Ovary (tissue), 10 donors: ENCODE measurements at places on chromosomes 2 and 18. TPM values are rescaled to one million over a fixed set of nuclear protein-coding genes. Genes with fewer than 3 reads are reported as not detected.

PFN4 gene
- 1.1 TPM for polyA plus RNA-seq

CDKL4 gene
- 0.12 TPM for polyA plus RNA-seq

TTC27 gene
- polyA plus RNA-seq, result 15.3 TPM

DNA sequence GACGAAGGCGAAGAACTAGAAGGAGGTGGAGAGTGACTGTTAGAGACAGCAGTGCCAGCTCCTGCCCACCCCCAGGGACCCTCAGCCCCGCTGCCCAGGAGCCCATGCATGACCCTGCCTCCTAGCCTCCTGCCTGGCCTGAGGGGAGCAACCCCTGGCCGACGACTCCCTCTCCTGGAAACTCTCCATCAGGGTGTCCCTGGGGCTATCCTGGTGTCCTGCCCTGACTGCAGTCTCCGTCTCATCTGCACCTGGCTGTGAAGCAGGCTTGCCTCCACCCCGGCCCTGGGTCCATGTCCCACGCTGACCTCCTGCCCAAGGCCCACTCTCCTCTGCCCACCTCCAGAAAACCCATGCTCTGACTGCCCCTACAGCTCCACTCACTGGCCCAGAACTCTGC, 120.2 kb downstream of the RPIA start:
- DNase-seq, result no peak

MCFD2 gene
- polyA plus RNA-seq, result 145 TPM

DAW1 gene
- polyA plus RNA-seq, result 0.17 TPM

DNA sequence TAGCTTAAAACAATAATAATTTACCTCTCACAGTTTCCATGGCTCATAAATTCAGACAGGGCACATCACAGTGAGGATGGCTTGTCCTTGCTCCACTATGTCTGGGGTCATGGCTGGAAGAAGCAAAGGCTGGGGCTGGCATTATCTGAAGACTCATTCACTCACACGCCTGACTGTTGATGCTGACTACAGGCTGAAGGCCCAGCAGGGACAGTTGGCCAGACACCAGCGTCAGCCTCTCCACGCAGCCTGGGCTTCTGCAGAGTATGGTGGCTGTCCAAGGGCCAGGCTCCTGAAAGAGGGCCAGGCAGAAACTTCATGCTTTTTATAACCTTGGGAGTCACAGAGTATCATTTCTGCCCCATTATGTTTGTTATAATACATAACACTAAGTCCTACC, 33.4 kb downstream of the YPEL5 start:
- DNase-seq, result no peak

DNA sequence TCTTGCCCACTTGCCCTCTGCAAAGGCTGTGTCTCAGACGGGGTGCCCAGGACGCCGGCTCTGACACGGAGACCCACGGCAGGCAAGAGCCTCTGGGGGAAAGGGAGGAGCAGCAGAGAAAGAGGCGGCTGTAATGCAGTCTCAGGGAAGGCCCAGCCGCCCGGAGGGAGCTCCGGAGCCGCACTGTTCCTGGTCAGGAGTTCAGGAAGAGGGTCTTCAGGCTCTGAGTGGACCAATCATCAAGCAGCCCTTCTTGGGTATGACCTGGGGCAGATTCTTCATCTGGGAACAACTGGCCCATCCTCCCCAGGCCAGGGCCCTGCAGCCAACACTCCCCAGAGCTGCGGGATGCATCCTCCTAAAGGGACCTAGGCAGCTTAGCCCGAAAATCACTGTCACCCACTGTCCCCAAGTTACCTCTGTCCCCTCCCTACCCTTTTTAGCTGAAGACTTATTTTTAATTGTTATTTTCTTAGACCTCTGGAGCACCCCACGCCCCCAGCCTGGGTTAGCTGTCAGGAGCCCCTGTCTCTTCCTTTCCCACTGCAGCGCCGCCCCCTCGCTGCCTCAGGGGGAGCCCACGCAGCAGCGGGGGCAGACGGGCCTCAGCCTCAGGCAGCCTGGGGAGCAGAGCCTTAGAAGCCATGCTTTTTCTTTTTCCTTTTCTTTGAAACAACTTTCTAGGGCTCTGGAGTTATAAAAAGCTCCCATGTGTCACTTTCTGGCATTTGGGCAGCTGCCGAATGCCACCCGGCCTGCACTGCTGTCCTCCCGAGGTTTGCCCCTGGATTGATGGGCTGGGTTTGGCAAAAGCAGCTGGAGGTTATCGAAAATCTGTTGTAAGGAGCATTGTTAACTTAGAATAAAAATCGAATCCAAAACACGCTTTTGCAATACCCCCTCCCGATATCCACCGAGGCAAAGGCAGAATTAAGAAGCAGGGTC, 644 bp upstream of the NEU2 start:
- no peak for DNase-seq

- no peak for DNase-seq
Measured at GRCh38 chr2:167652401-167652800, 595.0 kb downstream of the STK39 start.

SERPINB13 gene
- not detected for polyA plus RNA-seq

LDLRAD4 gene
- polyA plus RNA-seq, result 8.3 TPM

GRCh38 chr2:102294802-102295489, 16.4 kb upstream of the IL1RL1 start:
- DNase-seq, result no peak

GRCh38 chr2:222042666-222043065, 256.1 kb downstream of the PAX3 start:
- no peak for DNase-seq

OTOS gene
- polyA plus RNA-seq, result not detected

DNA sequence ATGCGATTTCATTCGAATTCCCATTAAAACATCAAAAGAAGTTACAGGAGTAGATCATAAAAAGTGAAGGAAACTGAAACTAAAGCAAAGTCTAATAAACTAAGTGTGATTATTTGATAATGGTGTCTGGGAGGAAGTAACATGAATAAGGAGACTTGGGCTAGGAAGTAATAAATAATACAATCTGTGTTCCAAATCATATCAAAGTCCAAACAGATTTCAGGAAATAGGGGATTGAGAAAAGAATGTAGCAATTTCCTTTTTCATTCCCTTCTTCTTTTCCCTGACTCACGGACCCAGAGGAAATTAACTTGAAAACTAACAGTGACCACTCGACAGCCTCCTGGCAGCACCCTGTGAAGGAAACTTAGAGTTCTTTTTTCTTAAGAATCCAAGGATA, 758.4 kb upstream of the GCFC2 start:
- DNase-seq, result no peak

DNA sequence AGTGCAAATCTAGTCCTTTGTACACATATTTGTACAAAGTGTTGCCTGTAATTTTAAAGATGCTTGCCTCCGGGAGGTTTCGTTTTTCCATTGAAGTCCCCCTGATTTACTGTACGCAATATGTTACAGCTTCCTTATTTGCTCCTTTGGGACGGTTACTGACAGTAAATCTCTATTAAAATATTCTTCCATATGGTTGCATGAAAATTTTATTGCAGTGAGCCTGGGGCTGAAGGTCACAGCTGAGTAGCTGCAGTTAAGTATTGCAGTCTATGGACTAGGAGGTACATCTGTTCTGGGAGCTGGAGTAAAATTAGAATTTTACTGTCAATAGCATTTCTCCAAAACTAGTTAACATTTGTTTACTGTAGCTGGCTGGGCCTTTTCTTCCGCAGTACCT, 119.2 kb downstream of the ETAA1 start:
- no peak for DNase-seq

DNA sequence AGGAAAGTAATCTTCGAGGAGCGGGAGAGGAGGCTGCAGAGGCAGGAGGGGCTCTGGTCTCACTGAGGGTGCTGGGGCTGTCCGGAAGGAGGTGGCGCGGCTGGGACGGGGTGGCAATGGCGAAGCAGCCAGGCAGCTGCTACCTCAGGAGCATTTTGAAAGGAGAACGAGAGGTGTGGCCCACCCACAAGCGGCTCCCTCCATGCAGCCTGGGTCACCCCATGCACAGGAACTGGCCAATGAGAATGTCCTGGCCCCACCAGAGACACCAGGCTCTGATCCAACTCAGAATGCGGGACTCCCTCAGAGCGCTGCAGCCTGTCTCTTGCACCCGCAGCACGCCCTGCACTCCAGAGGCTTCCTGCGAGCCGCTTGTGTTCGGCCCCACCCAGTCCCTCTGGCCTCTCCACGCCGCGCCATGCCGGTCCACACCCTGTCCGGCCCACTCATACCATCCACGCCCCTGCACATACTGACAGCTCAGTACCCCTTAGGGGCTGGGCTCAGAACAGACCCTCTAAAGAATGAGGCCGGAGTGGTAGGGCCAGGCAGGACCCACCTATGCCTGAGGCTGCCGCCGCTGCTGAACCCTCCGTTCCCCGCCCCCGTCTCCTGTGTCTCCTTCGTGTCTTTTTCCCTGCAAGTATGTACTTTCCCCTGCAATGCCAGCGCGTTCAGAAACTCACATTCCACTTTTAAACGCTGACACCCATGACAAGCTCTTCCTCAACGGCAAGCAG, 6.4 kb upstream of the BOK start:
- DNase-seq, result no peak

TRIM54 gene
- polyA plus RNA-seq, result 0.20 TPM

DGUOK gene
- polyA plus RNA-seq, result 70.7 TPM

DNA sequence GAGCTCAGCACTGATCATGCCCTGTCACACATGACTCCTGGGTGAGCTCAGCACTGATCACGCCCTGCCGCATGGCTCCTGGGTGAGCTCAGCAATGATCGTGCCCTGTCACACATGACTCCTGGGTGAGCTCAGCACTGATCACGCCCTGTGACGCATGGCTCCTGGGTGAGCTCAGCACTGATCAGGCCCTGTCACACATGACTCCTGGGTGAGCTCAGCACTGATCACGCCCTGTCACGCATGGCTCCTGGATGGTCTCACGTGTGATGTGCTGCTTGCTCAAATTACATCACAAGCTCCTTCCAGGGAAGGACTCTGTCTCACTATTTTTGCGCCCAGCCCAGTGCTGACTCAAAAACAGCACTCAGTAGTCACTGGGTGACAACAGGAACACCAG, 258.0 kb downstream of the HDAC4 start:
- DNase-seq, result no peak

DNA sequence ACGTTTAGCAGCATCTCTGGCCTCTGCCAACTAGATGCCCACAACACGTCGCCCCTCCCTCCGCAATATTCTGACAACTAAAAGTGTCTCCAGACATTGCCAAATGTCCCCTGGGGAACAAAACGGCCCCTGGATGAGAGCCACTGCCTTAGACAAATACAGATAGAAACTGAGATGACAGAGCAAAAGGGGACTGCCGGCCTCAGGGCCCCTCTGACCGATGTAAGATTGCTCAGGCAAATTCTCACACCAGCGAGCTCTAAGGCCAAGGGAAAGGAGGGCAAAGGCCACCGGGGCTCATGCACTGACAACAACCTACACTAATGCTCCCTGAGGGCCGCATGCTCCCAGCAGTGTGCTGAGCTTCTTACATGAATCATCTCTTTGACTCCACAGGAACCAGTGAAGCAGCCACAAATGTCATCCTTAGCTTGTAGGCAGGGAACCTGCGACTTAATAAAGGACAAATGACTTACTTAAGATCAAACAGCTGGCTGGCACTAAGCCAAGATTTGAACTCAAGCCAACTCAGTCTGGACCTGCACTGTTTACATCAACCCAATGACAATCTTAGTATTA, 228.5 kb downstream of the TTC32 start:
- no peak for DNase-seq

KCNK3 gene
- 78.2 TPM for polyA plus RNA-seq

SOCS6 gene
- 8.8 TPM for polyA plus RNA-seq

DNA sequence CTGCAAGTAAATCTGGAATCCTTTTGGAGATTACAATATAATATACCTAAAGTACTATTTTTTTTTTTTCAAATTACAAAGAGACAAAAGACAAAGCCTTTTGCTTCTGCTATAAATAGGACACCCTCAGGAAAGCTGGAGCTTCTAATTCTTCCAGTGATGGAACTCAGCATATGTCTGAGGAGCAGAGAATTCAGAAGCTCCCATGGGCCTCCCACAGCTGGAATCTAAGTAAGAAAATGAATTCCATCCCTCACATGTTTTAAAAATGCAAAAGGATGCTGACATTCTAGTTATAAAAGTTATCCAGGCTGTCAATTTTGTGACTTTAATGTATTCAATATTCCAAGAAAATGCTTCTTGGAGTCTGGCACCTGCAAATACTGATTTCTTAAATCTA, 571.3 kb upstream of the LRRTM4 start:
- DNase-seq, result no peak

UPP2 gene
- polyA plus RNA-seq, result 0.08 TPM
